ENCODE measurements at places on chromosomes 2 and 18. TPM values are rescaled to one million over a fixed set of nuclear protein-coding genes. Genes with fewer than 3 reads are reported as not detected.

Gene G6PC2
- total RNA-seq, result not detected

Gene APCDD1
- total RNA-seq, result not detected

Gene CNDP2
- 161 TPM for total RNA-seq

Gene SLC9A4
- total RNA-seq, result 0.85 TPM

Gene DTNB
- 51.9 TPM for total RNA-seq

Gene EHD3
- 1.8 TPM for total RNA-seq

Gene GCG
- total RNA-seq, result not detected

Gene CYB5A
- total RNA-seq, result 109 TPM

Gene LBH
- 34.4 TPM for total RNA-seq

Gene QPCT
- total RNA-seq, result 3.0 TPM

Gene CFAP65
- total RNA-seq, result not detected

- DNase-seq, result no peak
Measured at GRCh38 chr2:188765522-188766470, 208.4 kb upstream of the COL3A1 start.

DNA sequence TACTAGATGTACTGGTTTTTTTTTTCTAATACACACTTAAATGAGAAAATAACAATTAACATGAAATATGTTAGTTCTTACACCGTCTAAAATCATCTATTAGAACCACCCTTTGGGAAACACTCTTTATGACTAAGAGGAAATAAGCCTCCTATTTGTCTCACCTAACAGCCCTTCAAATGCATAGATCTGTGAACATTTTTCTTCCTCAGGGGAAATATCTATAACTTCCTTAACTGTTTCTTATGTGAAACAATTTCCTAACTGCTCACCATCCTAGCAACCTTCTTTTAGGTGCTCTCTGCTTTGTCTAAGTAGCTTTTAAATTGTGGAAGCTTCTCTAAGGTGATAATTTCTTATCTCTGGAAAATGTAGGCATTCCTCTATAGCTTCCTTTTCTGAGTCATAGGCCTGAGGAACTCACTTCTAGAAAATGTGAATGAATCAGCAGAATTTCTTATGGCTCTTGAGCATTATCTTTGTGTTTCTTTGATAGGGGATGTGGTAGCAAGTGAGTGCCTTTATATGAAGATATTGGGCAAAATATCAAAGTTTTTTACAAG lies 56.1 kb downstream of the CNTNAP5 start:
- DNase-seq, result no peak

GRCh38 chr2:153416071-153416470 lies 62.5 kb downstream of the RPRM start:
- DNase-seq, result no peak

GRCh38 chr2:206361407-206362045 lies 81.8 kb upstream of the ADAM23 start:
- no peak for DNase-seq

DNA sequence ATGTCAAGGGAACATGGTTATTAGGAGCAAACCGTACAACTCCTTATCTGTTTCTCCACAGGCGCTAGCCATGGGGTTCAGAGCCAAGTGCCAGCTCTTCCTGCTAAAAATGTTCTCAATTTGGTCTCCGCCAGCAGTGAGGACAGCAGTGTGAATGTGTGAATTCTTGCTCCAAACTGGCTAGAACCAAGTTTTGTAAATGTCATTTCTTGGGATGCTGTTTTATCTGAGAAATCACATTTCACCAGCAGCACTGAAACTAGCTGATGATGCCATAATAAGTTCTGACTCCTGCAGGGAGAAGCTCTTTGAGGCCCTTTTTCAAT lies 140.6 kb upstream of the LGALSL start:
- DNase-seq, result no peak

DNA sequence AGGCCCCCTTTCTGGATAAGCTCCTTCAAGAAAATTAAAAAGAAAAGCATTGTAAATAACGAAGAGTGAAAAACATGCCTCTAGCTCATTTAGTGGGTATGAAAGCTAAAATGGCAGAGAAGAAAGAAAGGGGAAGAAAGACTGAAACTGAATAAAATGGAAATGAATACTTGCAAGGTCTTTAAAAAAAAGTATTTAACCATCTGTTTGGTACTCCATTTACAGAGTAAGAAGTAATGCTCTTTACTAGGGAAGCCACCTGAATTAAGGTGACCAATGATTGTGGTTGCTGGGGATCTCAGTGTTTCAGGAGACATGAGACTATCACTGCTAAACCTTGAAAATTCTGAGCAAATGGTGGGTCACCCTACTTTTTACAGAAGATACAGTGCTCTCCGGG lies 17.7 kb upstream of the ARL5A start:
- DNase-seq, result no peak

DNA sequence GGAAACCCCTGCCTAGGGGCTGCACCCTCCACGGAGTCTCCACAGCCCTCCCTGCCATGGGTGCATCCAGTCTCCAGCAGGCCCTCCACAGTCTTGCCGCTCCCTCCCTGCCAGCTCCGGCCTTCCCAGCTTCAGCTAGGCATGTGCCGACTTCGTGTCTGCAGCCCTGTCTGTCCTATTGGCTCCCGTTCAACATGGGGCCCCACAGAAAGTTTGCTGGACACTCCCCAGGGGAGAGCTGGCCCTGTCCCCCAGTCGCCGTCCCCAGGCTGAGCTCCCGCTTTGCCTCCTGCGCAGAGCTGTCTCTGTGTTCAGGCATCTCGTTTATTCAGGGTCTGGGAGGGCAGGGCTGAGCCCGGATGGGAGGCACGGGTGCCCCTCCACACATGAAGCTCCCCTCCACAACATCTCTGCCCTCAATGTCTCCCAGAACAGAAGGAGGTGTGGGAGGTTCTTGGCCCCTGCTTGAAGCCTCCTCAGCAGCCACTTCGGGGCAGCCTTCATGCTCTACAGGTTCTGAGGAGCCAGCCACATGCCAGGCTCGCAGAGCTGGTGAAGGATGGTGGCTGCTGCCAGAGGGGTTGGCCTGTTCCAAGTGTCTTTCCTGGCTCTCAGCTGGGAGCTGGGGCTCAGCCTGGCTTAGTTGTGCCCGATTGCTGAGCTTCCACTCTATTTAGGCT lies 120.1 kb upstream of the PXDN start:
- DNase-seq, result no peak

DNA sequence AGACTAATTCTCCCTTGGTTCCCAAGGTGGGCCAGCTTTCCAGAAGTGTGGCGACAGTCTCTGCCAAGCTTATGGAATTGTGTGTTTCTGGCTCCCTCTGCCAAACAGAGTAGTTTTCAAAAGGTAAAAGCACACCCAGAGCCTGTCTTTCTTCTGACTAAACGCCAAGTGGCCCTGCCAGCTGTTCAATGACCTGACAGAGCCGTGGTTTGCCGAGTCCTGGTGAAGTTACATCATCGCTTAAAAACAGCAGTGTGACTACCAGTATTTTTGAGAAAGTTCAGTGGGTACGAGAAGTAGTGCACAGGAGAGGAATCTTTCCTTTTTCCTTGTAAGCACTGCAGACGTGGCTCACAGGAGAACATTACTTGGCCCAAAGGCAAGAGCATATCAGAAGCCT lies 1.9 kb downstream of the PER2 start:
- DNase-seq, result peak; percentile 58

GRCh38 chr18:79260510-79260909 lies 135.2 kb upstream of the NFATC1 start:
- no peak for DNase-seq

DNA sequence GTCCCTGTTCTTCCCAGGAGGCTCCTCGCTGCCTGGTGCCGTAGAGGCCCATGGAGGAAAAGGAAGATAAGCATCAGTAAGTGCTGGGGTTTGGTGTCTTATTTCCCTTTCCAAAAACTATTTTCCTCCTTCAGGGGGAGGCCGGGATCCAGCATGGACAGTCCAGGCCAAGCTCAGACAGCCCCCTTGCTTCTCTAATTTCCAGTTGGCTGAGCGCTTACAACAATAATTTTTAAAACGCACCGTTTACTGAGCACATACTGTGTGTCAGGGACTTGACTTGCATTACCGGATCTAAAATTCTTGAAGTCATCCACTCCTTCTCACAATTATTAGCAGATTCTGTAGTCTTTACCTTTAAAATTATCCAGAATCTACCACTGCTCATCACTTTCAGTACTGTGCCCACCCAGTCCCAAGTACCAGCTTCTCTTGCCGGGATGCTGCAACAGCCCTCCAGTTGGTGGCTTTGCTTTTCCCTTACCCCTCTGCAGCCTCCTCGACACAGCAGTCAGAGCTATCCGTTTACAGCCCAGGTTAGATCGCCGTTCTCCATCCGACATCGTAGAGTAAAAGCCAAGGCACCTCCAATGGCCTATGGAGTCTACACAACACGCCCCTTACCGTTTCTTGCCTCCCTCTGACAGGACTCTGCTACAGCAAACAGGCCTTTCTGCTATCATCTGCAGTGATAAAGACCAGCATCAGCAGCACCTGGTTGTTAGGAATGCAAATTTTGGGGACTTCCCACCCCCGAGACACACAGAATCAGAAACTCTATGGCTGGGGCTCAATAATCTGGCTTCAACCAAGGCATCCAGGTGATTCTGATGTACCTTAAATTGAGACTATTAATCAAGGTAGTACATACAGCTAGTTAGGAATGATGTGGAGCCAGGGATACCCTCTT lies 75.2 kb upstream of the TSPYL6 start:
- DNase-seq, result no peak

DNA sequence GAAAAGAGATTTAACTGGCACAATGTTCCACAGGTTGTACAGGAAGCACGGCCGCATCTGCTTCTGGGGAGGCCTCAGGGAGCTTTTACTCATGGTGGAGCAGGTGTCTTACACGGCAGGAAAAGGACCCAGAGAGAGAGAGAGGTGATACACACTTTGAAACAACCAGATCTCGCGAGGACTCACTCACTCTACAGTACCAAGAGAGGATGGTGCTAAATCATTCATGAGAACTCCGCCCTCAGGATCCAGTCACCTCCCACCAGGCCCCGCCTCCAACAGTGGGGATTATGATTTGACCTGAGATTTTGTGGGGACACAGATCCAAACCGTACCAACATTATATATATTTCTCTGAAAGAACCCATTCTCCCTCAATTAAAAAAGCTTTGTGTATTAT lies 79.7 kb upstream of the DOCK10 start:
- no peak for DNase-seq

DNA sequence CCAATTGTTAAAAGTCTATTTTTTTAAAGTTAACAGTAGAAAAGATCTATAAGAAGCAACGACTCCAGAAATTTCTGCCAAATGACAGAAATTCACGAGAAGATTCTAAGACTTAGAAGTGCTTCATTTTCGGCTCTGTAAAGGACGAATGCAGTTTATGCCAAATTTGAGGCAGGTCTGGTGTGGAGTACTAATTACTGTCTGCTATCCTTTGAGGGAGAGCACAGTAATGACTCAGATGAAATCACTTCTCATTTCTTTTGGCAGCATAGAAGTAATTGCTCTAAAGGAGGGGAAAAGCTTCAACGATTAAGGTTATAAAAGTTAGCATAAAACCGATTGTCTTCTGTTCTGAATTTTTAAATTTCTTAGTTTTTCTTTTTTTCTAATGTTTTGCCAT lies 11.4 kb downstream of the G6PC2 start:
- DNase-seq, result no peak

DNA sequence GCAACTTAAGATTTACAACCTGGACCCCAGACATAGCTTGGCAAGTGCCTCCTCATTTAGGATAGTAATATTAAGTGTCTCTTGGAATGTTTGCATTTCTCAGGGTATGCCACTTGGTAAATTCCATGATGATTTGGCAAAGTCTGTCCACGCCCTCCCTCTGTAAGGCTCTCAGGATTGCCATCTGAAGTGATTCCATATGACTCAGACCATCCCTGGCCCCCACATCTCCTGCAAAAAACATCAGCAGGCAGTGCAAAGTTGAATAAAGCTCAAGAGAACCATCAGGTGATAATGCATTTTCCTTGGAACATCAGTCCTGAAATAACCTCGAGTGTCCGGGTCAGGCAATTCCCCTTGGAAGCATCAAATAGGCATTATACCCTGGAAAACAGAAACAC lies 27.1 kb upstream of the PIEZO2 start:
- DNase-seq, result no peak

DNA sequence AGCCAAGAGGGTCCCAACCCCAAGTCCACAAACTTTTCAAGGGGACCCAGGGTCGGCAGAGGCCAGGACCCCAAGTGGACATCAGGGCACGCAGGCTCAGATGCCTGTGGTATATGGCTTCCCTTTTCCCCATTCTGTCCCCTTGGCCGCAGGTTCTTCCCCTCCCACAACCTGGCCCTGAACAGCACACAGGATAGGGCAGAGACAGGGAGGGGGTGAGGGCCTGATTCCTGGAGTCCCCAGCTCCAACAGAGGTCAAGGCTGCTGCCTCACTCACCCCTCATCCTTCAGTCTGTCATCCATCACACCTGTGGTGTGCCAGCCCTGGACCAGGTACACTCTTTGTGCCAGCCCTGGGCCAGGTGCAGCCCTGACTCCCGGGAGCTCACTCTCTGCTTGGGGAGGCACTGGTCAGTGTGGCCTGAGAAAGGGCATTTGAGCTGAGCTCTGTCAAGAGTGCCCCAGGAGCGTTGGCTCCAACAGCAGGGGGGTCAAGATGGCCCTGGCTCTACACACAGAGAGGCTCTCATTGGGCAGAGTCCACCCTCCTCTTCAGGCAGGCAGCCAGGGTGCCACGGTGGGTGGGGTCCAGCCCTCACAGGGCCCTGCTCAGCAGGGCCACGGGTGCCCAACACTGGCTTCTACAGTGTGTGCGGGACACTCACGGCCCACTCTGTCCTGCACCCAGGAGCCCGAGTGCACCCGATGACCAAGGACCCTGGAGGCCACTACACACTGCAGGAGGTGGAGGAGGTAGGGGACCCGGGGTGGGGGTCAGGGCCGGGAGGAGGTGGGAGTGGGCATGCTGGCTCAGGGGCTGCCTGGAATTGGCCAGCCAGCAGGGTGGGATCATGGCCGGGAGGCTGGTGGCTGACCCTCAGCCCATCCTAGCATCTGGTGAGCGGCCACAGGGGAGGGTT lies 1.6 kb downstream of the AGXT start:
- no peak for DNase-seq

- DNase-seq, result no peak
Measured at GRCh38 chr2:74748665-74749064, 85.3 kb upstream of the HK2 start.

DNA sequence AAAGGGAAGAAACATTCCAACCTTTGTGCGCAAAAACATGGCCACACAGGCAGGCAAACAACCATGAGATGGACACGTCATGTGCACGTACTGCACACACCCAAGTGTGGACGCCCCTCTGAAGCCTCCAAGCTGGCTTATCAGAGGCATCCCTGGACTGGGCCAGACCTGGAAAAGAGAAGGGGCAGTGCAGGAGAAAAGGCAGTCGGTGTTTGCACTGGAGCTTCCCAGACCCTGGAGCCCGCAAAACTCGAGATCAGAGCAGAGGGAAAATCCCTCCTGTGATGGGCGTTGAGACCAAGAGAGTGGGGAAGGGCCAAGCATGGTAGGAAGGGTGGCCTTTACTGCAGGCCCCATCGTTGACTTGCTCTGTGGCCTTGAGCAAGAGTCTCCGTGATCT lies 269.5 kb downstream of the CYRIA start:
- DNase-seq, result no peak

GRCh38 chr2:161238560-161239325 lies 69.5 kb upstream of the PSMD14 start:
- DNase-seq, result no peak
